ENCODE measurements at places on chromosomes 6 and 20.

GRCh38 chr20:33653218-33653899, 8.8 kb upstream of the C20orf144 start:
- peak; percentile 64 for DNase-seq

DNA sequence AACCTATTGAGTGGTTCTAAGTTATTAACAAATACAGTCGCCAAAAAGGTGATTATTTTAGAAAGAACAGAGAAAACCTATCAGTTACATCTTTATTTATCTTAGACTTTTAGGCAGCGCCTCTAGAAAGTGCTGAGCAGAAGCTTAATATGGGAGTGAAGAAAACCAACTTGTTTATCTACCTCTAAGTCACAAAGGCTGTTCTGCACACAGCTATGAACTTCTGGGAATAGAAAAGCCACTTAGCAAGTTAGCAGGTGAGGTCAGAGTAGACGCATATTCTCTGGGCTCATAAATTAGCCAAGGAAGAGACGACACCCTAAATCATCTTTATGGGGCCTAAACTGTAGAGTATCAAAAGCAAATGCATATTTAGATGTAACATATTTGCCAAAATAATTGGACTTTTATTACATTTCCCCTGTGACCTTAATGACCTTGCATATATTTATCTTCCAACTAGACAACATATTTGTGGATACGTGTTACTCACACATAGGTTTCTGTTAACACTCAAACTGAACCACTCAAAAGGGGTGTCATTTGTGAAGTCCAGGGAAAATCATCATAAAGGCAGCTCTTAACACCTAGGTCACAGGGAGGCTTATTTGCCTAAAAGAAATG, 267.1 kb downstream of the ADGB start:
- DNase-seq, result no peak

- no peak for DNase-seq
Measured at GRCh38 chr20:49914310-49915117, 815 bp downstream of the SPATA2 start.

DNA sequence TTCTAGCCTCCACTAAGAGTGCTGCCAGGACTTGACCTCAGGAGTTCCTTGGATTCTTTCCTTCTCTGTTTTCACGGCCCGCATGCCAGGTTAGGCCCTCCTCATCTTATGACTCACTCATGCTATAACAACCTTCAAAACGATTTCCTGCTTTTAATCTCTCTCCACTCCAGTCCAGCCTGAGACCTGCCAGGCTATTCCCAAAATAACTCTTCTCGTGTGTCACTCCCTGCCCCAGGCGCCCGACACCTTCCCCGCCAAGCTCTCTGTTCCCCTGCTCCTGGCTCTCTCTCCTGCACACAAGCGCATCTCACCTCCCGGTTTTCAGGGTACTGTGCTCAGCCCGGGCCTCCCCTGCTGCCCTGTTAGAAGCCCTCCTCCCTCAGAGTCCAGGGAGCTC, 64.1 kb upstream of the RPS6KA2 start:
- no peak for DNase-seq

DNA sequence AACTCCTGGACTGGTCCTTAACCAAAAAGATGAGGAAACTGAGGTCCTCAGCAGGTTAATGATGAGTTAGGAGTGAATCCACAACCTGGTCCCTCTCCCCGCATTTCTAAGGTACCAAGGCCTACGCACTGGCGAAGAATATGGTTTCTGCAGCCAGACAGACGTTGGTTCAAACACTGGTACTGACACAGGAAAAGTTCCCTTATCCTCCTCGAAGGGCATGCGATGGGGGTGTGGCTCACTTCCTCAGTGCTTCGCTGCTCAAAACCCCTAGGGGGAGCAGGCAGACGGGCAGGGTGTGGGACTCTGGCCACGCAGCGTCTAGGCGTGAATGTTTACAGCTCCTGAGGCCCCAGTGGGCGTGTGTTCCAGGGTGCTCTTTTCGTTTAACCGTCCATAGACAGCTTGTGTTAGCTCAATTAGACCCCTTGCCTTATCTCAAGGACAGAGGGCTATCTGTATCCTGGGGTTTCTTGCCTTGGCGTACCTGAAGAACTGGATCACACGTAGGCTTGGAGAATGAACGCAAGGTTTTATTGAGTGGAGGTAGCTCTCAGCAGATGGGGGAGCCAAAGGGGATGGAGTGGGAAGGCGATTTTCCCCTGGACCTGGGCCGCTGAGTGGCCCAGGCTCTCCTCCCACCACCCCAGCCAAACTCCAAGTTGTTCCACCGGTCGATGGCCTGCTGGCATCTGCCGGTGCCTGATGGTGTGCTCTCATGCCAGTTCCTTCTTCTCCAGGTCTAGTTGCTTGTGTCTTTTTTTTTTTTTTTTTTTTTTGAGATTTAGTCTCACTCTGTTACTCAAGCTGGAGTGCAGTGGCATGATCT, 31.8 kb upstream of the PTPN1 start:
- DNase-seq, result no peak

DNA sequence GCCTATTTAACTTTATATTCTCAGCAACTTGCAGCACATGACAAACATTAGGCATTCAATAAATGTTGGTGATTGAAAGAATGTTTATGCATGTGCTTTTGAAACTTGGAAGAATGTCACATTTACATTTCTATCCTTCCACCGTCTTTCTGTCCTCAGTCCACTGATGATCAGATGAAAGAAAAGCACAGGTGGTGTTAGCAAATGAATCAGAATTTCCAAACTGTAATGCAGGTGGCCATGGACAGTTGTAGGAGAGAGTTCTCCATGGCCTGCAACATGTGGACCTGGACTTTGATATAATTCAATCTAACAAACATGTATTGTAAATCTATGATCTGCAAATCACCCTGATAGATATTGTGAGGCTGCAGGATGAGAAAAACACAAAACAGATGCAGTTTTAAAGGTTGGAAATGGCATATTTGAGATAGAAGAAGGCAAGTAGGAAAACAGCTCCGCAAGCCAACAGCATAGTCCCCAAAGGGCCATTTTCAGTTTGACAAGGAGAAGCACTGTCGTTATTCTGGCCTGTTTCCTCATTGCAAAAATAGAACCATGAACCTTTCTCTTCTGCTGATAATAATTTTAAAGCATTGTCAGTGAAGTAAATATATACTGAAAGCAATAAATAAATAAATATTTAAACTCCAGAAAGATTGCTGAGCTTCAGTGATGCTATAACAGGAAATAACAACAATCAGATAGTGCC, 119.4 kb downstream of the AIG1 start:
- no peak for DNase-seq

- DNase-seq, result no peak
Measured at GRCh38 chr20:12775041-12775440, 233.7 kb upstream of the SPTLC3 start.

- no peak for DNase-seq
Measured at GRCh38 chr6:157063176-157063905, 260.0 kb downstream of the TMEM242 start.

- no peak for DNase-seq
Measured at GRCh38 chr20:25218492-25218891, 23.0 kb downstream of the ENTPD6 start.

DNA sequence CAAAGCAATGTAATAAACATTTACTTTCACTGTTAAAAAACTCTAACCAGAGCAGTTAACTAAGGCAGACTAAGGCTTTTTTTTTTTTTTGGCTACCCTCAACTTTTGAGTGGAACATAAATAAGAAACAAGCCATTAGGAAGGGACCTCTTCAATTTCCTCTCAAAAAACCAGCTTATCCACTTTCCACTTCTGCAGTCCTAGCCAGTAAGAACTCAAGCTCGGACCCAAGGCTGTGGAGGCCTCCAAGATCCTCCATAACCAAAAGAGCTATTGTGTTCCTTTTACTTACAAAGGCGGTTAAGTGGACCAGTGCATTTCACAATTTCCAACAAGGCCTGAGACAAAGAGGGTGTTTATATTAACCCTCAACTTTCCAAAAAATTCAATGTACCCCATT, 5.3 kb downstream of the KCNK5 start:
- no peak for DNase-seq

DNA sequence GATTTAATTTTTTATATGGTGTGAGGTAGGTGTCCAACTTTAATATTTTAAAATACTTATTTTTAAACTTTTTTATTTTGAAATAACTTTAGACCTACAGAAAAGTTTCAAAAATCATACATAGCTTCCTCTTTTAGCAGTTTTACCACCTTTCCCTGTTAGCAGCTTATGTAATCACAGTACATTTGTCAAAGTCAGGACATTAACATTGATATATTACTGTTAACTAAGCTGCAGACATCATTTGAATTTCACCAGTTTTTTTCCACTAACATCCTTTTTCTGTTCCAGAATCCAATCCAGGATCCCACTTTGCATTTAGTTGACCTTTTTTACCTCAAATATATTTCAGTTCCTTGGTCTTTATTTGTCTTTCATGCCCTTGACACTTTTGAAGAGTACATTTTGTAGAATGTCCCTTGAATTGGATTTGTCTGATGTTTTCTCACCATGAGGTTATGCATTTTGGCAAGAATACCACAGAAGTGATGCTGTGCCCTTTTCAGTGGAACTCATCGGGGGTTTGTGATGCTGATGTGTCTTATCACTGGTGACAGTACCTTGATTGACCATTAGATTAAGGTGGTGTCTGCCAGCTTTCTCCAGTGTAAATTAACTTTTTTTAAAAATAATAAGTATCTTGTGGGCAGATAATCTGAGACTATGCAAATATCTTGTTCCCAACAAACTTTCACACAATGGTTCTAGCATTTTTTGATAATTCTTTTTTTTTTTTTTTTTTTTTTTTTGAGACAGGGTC, 33.4 kb downstream of the TTLL9 start:
- DNase-seq, result no peak

- DNase-seq, result no peak
Measured at GRCh38 chr6:29014729-29015608, 9.9 kb upstream of the ZNF311 start.

- no peak for DNase-seq
Measured at GRCh38 chr6:152142105-152142504, 334.6 kb downstream of the ESR1 start.

DNA sequence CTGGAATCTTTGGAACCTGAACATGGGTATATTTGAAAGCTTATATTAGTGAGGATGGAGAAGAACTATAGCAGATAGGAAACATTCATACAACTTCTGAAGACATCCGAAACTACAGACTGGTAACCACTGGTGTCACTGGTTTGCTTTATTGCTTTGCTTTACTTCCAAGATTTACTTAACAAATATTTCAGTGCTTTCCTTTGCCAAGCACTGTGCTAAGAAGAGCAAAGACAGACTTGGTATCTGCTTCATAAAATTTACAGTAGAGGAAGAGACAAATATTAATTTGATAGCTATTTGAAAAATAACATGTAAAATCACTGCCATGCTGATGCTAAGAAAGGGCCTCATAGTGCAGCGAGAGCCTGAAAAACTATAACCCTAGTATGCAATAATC, 1.8 kb downstream of the TPD52L1 start:
- no peak for DNase-seq

DNA sequence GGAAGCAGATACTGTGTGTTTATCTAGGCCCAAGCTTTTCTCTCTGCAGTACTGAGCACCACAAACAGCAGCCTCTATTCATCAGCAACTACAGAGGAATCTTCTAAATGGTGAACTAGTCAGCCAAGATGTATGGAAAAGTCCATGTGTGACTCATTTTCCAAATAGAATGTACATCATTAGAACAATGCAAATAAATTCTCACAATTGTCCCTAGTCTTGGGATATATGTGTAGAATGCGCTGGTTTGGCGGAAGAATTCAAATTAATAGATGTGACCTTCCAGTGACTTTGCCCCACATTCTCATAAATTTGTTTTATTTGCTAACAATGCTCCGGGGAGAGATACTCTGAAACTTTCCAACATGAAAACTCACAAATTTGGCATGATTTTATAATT, 436.2 kb downstream of the CBLN4 start:
- DNase-seq, result no peak

DNA sequence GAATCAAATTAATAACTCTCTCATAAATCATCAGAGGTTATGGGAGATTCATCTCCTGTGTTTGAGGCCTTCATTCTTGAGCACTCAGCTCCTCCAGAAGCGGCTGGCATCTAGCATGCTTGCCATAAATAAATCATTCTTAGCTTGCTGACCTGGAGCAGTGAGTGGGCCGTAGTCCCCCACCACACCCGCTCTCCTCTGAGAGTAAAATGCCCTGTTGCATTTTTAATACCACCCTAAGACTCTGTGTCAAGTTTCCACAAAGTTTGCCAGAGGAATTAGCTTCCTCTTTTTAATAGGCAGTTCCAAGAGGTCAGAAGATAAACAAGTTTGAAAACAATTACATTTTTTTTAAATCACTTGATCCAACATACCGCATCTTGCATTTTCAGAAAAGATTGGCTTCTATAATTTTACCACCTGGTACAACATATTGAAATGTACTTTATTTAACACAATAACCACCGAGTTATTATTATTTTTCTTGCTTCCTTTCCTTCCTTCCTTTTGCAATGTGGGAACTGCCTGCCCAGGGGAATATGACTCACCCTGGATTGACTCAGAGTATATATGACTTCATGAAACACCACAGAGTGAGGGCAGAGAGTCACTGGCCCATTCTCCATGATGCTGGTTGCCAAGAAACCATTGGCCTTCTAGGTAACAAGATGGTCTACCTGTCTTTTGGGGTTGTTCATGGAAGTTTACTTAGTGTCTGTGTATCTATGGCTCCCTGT, 29.4 kb upstream of the CLIC5 start:
- no peak for DNase-seq
